ENCODE measurements at places on chromosomes 3 and 15.

DNA sequence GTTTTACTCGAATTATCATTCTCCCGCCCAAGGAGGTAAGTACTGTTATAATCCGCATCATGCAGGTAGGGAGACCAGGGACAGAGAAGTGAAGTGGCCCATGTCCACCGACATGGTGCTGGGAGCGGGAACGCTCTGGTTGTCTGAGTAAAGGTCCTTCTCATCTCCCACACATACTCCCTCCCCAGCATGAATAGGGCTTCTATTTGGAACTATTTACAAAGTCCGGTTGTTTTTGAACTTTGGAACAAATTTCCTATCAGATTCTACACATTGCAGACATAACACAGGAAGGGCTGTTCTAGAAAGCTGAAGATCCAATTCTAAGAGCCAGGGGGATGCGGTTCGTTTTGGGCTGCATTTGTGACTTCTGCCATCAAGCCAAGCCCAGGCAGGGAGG, 94.8 kb upstream of the TLE3 start:
- DNase-seq: no peak

- DNase-seq: no peak
Measured at GRCh38 chr3:10149226-10149625, 7.6 kb downstream of the VHL start.

DNA sequence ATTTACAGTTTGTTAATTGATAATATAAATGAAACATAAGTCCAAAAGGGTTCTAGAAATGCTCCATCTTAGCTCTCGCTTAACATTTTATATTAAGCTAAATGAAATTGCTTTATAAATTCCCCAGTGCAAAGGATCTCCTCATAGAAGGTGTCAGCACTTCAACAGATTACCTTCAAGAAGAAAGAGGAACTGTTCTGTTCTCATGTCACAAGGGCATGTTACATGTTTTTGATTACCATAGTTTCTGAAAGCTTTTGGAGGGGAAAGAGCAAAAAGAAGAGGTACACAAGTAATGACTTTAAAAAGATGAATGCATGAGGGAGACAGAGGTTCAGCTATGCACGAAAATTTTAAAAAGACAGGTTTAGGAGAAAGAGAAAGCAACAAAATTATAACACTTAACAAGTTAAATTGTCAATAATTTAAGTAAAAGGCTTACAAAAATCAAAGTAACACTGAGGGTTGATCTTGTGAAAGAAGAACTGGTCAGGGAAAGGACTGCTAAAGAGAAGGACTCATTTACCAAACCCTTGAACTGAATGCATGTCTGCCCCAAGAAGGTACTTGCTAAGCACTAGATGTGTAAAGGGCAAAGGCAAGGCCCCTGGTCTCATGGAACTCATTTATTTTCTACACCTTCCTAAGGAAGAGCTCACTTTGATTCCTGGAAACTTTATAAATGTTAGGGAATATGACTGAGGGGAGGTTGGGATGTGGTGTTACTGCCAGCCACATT, 45.1 kb downstream of the CCDC191 start:
- DNase-seq: no peak

DNA sequence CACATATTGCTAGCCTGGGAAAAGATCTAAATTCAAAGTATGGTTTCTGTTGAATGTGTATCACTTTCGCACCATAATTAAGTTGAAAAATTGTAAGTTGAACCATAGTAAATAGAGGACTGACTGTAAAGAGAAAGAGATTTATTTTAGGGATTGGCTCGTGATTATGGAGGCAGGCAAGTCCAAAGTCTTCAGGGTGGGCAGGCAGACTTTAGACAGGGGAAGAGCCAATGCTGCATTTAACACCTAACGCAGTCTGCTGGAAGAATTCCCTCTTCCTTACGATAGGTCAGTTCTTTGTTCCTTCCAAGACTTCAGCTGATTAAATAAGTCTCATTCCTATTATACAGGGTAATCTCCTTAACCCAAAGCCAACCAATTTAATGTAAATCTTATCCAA, 15.8 kb downstream of the C3orf85 start:
- no peak for DNase-seq

- DNase-seq: peak; percentile 16
Measured at GRCh38 chr3:25156626-25157025, 271.4 kb upstream of the RARB start.
